ENCODE measurements at places on chromosomes 16 and 17. TPM values are rescaled to one million over a fixed set of nuclear protein-coding genes. Genes with fewer than 3 reads are reported as not detected.

DNA sequence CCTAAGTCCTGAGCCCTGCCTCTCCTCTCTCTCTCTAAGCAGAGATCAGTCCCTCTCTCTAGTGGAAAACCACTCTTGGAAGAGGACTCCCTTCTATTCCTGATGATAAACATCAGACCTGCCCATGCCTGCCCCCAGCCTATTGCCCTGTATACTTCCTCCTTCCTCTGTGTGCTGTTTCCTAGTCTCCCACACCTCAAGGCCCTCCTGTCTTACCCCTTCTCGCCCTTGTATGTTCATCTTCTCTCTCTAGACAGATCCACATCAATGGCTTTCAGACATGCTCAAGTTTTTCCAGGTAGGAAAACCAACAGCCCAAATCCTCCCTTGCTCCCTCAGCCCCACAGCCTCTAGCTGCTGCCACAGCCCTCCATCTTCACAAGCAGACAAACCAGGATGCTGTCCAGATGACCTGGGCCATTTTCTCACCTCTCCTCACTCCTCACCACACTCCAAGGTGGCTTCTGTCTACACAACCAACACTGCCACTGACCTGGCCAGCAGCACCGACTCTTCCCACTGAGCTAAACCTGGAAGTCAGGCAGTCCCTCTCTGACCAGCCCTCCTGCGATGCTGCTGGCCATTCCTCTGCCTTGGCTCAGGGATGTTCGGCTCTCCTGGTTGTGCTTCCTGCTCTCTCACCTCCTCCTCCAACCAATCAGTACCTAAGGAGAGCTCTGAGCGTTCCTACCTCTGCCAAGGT, 36.3 kb downstream of the MARF1 start:
- H3K4me3 ChIP-seq: no peak overlapping the region
- H3K27ac ChIP-seq: no peak overlapping the region
- H3K36me3 ChIP-seq: peaks cover 9% of the 10 kb centered on the region
- no peaks in the 10 kb centered on the region for H3K27me3 ChIP-seq

SOCS3 gene
- 190 TPM for total RNA-seq

CHST5 gene
- total RNA-seq: 0.15 TPM

- no peaks in the 10 kb centered on the region for H3K4me1 ChIP-seq
- DNase-seq: no peak
- H3K27me3 ChIP-seq: peaks cover 3% of the 10 kb centered on the region
- H3K36me3 ChIP-seq: no peaks in the 10 kb centered on the region
These were observed 20.6 kb upstream of the MAPT start for GRCh38 chr17:45873728-45874127.

DNA sequence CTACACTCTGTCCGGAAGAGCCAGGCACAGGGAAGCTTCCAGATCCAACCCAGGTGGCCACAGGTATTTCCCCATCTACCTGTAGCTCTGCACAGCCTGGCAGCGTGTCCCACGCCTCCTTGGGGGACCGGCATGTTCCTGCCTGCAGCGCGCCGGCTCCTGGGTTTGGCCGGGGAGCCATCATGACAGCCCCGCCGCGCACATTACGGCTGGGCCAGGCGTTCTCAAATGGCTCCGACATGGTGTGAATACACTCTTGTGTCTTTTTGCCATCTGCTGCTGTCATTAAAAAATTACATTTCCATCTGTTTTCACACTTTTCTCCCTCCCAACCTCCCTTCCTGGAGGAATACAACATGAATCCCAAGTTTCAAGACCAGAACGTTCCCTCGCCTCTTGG, 8.0 kb upstream of the GINS2 start:
- no peaks in the 10 kb centered on the region for H3K36me3 ChIP-seq
- no peaks in the 10 kb centered on the region for H3K4me1 ChIP-seq

DNA sequence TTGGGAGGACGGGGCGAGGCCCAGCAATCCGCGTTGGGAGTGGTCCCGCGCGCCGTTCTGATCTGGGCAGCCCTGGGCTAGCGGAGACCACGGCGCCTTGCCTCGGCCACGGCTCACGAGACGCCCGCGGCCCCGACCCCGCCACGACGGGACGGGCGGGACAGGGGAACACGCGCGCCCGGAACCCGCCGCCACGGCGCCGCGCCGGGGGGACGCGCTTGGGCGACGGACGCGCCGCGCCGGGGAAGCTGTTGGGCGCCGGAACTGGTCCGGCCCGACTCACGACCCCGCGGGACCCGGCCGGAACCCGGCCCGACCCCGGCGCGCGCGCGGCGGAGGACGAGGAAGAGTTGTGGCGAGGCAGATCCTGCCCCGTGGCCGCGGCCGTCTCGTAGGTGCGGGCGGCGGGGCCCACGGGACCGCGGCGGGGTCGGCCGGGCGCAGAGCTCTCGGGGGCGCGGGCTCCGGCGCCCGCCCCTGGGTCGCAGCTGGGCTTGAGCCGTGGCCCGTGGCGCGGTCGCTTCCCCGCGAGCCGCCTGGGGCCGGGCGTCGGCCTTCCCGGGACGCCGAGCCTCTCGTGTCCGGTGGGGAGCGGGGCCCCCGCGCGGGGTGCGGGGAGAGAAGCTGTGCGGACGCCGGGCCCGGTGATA, at the start of gene ACSF3:
Gene ACSF3, plus strand, starts transcription at position 251 of the 650 bp plus-strand sequence. CDS start 6,830 bp downstream, outside the sequence.
- H3K27me3 ChIP-seq: no peaks in the 10 kb centered on the region
- H3K4me3 ChIP-seq: peak within 1 kb of the TSS; percentile 95
- peak; percentile 66 for DNase-seq
- H3K27ac ChIP-seq: peak within 1 kb of the TSS; percentile 85

DNA sequence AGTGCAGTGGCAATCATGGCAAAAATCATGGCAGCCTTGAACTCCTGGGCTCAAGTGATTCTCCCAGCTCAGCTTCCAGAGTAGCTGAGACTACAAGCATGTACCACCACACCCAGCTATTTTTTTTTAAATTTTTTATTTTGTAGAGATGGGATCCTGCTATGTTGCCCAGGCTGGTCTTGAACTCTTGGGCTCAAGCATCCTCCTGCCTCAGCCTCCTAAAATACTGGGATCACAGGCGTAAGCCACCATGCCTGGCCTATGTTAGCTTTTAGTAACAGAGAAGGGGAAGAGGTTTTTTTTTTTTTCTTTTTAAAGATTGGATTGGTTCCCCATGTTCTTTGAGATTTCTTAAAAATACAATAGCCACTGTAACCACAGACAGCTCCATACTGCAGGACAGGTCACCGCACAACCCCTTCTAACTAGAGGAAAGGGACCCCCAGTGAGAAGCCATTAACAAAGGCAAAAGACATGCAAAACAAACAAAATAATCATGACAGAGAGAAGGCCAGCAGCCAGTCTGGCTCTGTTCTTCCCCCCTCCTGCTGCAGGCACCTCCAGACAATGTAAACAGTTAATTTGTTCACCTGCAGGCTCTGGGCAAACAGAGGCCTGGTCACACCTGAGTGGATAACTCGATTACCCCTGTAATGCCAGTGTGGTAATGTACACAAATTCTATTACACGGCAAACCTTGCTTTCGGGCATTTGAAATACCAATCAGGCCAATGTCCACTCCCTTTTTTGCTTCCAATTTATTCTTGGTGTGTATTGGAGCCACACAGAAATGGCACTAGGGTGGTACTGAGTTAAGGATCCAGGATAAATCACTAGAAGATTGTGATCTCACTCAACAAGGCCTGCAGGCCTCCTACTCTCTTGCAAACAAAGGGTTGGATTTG, 52.9 kb downstream of the SNX11 start:
- H3K4me1 ChIP-seq: no peaks in the 10 kb centered on the region
- no peaks in the 10 kb centered on the region for H3K27me3 ChIP-seq
- DNase-seq: no peak
- no peak overlapping the region for H3K4me3 ChIP-seq
- no peak overlapping the region for H3K27ac ChIP-seq
- H3K36me3 ChIP-seq: no peaks in the 10 kb centered on the region

DNA sequence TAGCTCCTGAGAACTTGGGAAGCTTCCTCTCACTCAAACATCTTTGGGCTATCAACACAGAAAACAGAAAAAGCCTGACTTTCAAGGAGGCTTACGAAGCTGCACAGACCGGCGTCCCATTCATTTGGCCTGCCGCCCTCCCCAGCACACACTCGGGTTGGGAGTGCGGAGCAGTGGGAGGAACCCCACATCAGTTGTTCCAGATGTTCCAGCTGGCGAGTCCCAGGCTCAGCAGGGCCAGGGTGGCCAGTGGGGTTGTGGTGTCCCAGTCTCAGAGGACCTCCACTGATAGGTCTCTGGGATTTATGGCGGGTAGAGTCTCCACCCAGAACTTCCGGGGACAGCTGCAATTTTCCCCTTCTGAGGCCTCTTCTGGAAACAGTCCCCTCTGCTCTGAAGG, 43.1 kb upstream of the DLX4 start:
- H3K36me3 ChIP-seq: no peaks in the 10 kb centered on the region
- no peaks in the 10 kb centered on the region for H3K27me3 ChIP-seq
- no peak overlapping the region for H3K27ac ChIP-seq
- no peaks in the 10 kb centered on the region for H3K4me1 ChIP-seq

DNA sequence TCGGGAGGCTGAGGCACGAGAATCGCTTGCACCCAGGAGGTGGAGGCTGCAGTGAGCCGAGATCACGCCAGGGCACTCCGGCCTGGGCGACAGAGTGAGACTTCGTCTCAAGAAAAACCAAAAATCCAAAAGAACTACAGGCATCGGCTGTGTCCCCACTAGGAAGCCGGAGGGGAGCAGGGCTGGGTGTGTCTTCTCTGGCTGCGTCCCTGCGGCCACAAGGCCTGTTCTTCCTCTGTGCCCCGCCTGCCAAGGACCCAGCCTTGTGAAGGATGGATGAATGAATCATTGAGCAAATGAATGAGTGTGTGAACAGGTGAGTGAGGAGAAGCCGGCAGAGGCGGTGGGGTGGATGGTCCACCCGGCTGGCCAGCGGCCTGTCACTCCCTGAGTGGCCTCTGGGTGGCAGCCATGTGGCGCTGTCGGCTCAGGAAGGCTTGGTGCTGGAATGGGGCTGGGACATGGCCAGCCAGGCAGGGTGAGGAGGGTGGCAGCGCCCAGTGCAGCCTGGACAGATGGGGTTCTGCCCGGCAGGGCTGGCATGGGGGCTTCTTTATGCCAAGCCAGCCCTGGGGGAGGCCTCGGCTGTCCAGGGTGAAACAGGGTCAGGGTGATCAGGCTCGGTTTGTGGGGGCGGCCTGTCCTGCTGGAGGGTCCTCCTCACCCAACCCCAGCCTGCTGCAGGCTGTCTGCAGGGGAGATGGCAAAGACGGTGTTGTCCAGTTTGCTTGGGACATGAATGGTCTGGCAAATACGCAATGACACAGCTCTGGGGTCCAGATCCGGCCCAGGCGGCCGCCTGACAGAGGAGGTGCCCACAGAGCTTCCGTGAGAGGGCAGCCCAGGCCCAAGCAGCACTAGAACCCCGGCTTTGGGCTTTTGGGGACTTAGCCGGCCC, 21.7 kb downstream of the SLC25A10 start:
- H3K4me3 ChIP-seq: no peak overlapping the region
- no peaks in the 10 kb centered on the region for H3K4me1 ChIP-seq
- H3K27me3 ChIP-seq: peaks cover 3% of the 10 kb centered on the region

P4HB gene
- total RNA-seq: 466 TPM

PIMREG gene
- 4.3 TPM for total RNA-seq

RAC3 gene
- total RNA-seq: 16.1 TPM

GRCh38 chr16:456891-457483, 31.5 kb downstream of the RAB11FIP3 start:
- H3K4me3 ChIP-seq: no peak overlapping the region
- no peaks in the 10 kb centered on the region for H3K4me1 ChIP-seq
- no peak for DNase-seq
- no peak overlapping the region for H3K27ac ChIP-seq
- no peaks in the 10 kb centered on the region for H3K36me3 ChIP-seq
- no peaks in the 10 kb centered on the region for H3K27me3 ChIP-seq

DNA sequence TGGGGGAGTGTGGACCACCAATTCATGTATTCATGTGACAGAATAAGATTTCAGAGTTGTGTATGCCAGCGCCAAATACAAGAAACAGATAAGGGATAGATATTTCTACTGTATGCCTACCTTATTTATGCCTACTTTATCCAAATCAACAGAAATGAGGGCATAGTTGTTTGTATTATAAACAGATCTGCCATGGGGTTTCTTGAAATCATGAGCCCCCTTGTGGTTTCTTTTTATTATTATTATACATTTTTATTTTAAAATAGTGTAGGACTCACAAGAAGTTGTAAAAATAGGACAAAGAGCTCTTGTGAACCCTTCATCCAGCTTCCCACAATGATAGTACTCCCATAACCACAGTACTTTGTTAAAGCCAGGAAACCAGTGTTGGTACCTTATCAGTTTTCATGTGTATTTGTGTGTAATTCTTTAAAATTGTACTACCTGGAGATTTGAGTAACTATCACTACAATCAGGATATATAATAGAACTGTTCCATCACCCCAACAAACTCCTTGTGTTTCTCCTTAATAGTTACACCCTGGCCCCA, 229.4 kb downstream of the CCDC182 start:
- no peaks in the 10 kb centered on the region for H3K36me3 ChIP-seq
- H3K4me1 ChIP-seq: no peaks in the 10 kb centered on the region

GRCh38 chr17:7552621-7553051, 3.8 kb downstream of the TNFSF12 start:
- no peaks in the 10 kb centered on the region for H3K36me3 ChIP-seq
- peaks cover 12% of the 10 kb centered on the region for H3K4me1 ChIP-seq
- H3K27ac ChIP-seq: no peak overlapping the region
- no peak overlapping the region for H3K4me3 ChIP-seq
- DNase-seq: no peak

- no peaks in the 10 kb centered on the region for H3K36me3 ChIP-seq
- H3K27ac ChIP-seq: no peak overlapping the region
- DNase-seq: no peak
- H3K4me1 ChIP-seq: no peaks in the 10 kb centered on the region
These were observed 19.1 kb downstream of the CAPNS2 start for GRCh38 chr16:55585631-55586030.

TMED6 gene
- total RNA-seq: 1.3 TPM

GRCh38 chr17:57186226-57187019, 69.9 kb upstream of the MSI2 start:
- H3K36me3 ChIP-seq: no peaks in the 10 kb centered on the region
- H3K27ac ChIP-seq: no peak overlapping the region
- no peaks in the 10 kb centered on the region for H3K27me3 ChIP-seq
- no peaks in the 10 kb centered on the region for H3K4me1 ChIP-seq
- H3K4me3 ChIP-seq: no peak overlapping the region

SPATA32 gene
- total RNA-seq: not detected

CNGB1 gene
- not detected for total RNA-seq

GRCh38 chr17:55479903-55480302, 31.3 kb downstream of the SMIM36 start:
- H3K4me1 ChIP-seq: no peaks in the 10 kb centered on the region
- no peaks in the 10 kb centered on the region for H3K36me3 ChIP-seq
- H3K4me3 ChIP-seq: no peak overlapping the region
- no peaks in the 10 kb centered on the region for H3K27me3 ChIP-seq
- H3K27ac ChIP-seq: no peak overlapping the region
- no peak for DNase-seq

- peak overlapping the region; percentile 94 for H3K4me3 ChIP-seq
- H3K27me3 ChIP-seq: no peaks in the 10 kb centered on the region
- H3K4me1 ChIP-seq: peaks cover 10% of the 10 kb centered on the region
- DNase-seq: no peak
These were observed 789 bp upstream of the CCDC57 start for GRCh38 chr17:82213251-82214011.

DNA sequence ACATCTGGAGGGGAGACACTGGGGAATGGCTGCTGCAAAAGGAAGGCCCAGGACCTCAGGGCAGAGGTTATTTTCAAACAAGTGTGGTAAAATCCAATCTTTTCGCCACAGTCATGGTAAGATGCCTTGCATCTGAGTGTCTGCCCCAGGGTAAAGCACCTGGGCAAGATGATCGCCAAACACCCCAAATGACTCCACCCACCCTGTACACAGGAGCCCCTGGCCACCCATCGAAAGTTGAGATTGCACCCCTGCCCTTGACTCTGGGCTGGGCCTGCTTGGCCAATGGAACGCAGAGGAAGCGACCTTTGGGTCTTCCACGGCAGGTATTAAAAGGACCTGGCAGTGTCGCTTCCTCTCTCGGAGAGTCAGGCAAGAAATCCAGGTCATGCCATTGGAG, 88.8 kb downstream of the C16orf95 start:
- H3K4me3 ChIP-seq: no peak overlapping the region
- no peak overlapping the region for H3K27ac ChIP-seq
- no peaks in the 10 kb centered on the region for H3K27me3 ChIP-seq
- H3K4me1 ChIP-seq: no peaks in the 10 kb centered on the region
- no peak for DNase-seq

SOCS7 gene
- 14.7 TPM for total RNA-seq
